Osteoblast (primary cell): ENCODE measurements at places on chromosomes 13 and 19.

DNA sequence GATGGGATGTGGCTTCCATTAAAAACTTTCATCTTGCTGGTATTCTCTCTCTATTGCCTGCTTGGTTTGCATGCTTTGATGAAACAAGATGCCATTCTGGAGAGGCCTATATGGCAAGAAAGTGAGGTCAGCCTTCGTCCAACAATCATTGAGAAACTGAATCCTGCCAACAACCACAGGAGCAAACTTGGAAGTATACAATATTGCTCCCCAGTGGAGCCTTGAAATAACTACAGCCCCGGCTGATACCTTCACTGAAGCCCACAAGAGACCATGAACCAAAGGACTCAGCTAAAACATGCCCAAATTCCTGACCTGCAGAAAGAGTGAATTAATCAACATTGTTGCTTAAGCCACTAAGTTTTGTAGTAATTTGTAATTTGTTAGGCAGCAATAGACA, 82.5 kb upstream of the FGF14 start:
- H3K27me3 ChIP-seq, result no peaks in the 10 kb centered on the region
- H3K27ac ChIP-seq, result no peak overlapping the region

DNA sequence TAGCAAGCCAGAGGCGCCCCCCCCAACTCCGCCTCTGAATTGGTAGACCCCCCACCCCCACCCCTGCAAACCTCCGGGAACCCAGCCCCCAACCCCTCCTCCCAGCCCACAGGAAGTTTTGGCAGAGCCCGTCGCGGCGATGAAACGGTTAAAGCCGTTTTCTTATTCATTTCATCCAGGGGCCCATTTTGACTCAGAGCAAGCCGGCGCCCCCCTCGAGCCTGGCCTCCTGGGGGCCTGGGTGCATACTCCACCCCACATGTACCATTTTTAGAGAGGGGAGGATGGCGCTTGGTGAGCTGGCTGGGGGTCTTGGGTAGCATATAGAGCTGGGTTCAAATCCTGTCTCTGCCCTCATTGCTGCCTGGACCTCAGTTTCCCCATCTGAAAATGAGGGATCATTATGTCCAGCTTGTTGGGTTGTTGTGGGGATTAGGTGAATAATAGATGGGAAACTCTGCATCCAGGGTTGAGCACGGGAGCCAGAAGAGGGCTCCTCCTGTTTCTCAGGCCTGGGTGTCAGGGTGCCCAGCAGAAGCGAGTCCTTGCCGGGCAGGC, 7.9 kb upstream of the JUNB start:
- no peaks in the 10 kb centered on the region for H3K36me3 ChIP-seq
- peak overlapping the region; percentile 86 for H3K27ac ChIP-seq

DNA sequence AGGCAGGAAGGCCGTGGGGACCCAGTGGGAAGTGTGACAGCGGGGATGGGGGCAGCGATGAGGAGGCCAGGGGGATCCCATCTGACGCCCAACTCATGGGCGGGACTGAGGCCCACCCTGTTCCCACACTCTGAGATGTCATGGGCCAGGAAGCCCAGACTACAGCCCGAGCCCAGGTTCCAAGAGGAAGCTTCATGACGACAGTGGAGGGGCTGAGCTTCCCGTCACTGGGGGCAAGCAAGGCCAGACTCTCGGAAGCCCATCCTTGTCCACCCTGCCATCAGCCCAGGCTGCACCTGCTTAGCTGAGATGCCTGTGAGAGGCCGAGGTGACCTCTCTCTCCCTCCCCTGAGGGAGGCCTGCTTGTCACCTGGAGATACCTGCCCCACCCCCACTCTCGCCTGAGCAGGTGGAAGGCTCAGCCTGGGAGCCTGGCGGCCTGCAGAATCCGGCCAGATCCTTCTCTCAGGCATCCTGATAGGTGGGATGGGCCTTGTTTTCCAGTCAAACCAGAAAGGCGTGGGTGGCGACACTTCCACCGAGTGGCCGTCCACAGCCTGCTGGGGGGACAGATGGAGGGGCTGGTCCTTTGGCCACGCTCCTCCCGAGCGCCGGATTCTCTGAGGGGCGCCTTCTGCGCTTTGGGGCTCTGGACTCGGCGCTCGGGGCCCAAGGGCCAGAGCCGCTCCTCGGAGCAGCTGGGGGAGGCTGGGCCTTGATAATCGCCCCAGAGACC, 4.8 kb downstream of the ZBTB7A start:
- H3K27ac ChIP-seq, result peak overlapping the region; percentile 53
- peak overlapping the region; percentile 51 for H3K4me3 ChIP-seq
- H3K4me1 ChIP-seq, result peaks cover 58% of the 10 kb centered on the region

- peaks cover 4% of the 10 kb centered on the region for H3K27me3 ChIP-seq
- no peaks in the 10 kb centered on the region for H3K36me3 ChIP-seq
- H3K4me3 ChIP-seq, result no peak overlapping the region
These were observed 27.3 kb upstream of the VWA8 start for GRCh38 chr13:41988244-41988643.

DNA sequence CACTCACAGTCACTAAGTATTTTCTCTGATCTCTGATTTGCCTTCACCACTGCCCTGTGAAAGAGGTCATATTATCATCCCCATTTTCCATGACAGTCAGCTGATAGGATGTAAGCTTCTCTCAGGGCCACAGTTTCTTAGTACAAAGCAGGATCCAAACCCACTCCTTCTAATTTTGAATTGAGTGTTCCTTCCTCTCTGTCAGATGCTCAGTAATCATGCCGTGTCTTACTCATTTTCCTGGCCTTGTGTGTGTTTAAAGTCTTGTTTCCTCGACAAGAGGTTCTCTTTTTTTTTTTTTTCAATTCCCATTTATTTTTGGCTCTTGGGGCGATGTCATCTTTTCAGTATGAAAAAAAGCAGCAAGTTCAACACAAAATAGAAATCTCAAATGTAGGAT, 72.3 kb downstream of the NAA16 start:
- no peak overlapping the region for H3K27ac ChIP-seq
- H3K36me3 ChIP-seq, result no peaks in the 10 kb centered on the region
- H3K4me1 ChIP-seq, result peaks cover 11% of the 10 kb centered on the region
- no peak overlapping the region for H3K4me3 ChIP-seq
- no peak for DNase-seq
- H3K27me3 ChIP-seq, result no peaks in the 10 kb centered on the region

DNA sequence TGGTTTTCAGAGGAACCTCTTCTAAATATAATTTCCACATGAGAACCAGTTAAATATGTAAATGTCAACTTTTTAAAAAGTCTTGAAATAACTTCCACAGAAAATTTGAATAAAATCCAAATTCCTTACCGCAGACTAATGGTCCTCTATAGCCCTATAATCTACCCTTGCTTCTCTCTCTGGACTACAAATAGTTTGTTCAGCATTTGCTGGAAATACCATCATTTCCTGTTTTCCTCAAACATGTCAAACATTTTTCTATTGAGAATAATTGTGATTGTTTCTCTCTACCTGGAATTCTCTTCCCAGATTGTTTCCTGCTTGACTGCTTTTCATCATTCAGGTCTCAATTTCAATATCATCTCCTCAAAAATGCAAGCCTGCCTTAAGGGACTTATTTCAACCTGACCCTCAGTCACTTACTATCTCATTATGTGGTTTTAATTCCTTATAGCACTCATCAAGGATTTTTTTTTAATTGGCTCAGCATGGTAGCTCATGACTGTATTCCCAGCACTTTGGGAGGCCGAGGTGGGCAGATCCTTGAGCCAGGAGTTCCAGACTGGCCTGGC, 898.9 kb upstream of the MIR17HG start:
- peak overlapping the region; percentile 20 for H3K27ac ChIP-seq
- H3K36me3 ChIP-seq, result no peaks in the 10 kb centered on the region
- H3K4me3 ChIP-seq, result no peak overlapping the region

DNA sequence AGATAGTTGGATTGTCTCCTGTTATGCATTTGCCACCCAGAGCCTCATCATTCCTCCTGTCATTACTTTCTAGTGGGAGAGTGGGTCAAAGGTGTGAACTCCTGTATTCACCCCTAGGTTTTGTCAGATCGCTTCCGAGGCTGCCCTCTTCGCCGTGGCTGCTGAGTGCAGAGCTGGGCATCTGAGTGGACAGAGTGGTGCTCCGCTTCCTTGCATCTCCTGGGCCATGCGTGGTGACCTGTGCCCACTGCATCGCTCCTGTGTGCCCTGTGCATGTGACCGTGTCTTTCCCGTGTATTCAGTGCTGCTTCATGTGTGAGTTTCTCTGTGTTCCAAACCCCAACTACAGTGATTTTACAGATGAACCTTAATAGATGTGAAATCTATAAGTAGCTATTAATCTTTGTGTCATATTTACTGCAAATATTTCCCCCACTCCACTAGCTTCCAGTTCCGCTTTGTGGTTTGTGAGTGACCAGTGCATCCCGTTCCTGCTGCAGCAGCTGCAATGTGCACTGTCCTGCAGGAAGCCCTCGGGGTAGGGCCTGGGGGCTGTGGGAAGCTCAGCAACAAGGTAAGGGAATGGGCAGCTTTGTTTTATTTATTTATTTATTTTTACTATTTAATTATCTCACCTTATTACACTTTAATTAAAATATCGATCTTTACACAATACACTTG, 53.1 kb downstream of the C13orf46 start:
- H3K27ac ChIP-seq, result no peak overlapping the region
- no peaks in the 10 kb centered on the region for H3K27me3 ChIP-seq
- H3K36me3 ChIP-seq, result no peaks in the 10 kb centered on the region
- H3K4me3 ChIP-seq, result no peak overlapping the region
- H3K4me1 ChIP-seq, result no peaks in the 10 kb centered on the region
- DNase-seq, result no peak

GRCh38 chr13:41387576-41387975, 69.8 kb upstream of the RGCC start:
- no peak overlapping the region for H3K27ac ChIP-seq
- no peaks in the 10 kb centered on the region for H3K27me3 ChIP-seq
- H3K36me3 ChIP-seq, result no peaks in the 10 kb centered on the region
- DNase-seq, result no peak
- H3K4me3 ChIP-seq, result peak overlapping the region; percentile 45

GRCh38 chr19:37991176-37991835, 84.3 kb downstream of the SIPA1L3 start:
- no peaks in the 10 kb centered on the region for H3K27me3 ChIP-seq
- DNase-seq, result no peak
- peaks cover 24% of the 10 kb centered on the region for H3K4me1 ChIP-seq
- no peak overlapping the region for H3K4me3 ChIP-seq

- H3K27ac ChIP-seq, result no peak overlapping the region
- H3K36me3 ChIP-seq, result no peaks in the 10 kb centered on the region
- peak; percentile 42 for DNase-seq
- H3K27me3 ChIP-seq, result peaks cover 9% of the 10 kb centered on the region
- H3K4me3 ChIP-seq, result no peak overlapping the region
These were observed 17.3 kb downstream of the ANKRD24 start for GRCh38 chr19:4199699-4200293.

- peaks cover 11% of the 10 kb centered on the region for H3K4me1 ChIP-seq
- no peaks in the 10 kb centered on the region for H3K27me3 ChIP-seq
- peak overlapping the region; percentile 96 for H3K4me3 ChIP-seq
- DNase-seq, result no peak
These were observed 625 bp downstream of the ZNF709 start for GRCh38 chr19:12484011-12484370.

GRCh38 chr19:41928221-41928683, at the start of gene ERFL:
TSS of gene ERFL (minus strand) at chr19:41928449. CDS start at chr19:41912919, 15,530 bp downstream.
- H3K36me3 ChIP-seq, result no peaks in the 10 kb centered on the region
- H3K4me3 ChIP-seq, result peak within 1 kb of the TSS; percentile 64
- peak; percentile 95 for DNase-seq
- H3K27me3 ChIP-seq, result peaks cover 49% of the 10 kb centered on the region

DNA sequence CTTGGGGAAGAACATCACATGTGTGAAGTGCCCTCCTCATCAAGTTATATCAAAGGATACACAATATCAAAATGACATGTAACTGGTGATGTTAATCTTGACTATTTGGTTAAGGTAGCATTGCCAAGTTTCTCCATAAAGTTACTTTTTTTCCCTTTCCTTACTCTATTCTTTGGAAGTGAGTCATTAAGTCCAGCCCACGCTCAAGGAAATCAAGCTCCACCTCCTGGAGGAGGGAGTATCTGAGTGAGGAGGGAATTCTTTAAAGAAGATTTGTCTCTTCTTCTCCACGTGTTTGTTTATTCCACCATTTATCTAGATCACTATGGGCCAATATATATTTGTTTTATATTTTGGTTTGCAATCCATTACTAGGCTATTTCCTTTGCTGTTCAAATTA, 33.6 kb upstream of the FNDC3A start:
- no peak overlapping the region for H3K4me3 ChIP-seq
- no peak for DNase-seq
- H3K27me3 ChIP-seq, result no peaks in the 10 kb centered on the region
- H3K36me3 ChIP-seq, result no peaks in the 10 kb centered on the region
- no peak overlapping the region for H3K27ac ChIP-seq

- peak overlapping the region; percentile 96 for H3K4me3 ChIP-seq
- H3K36me3 ChIP-seq, result no peaks in the 10 kb centered on the region
- peak; percentile 83 for DNase-seq
- H3K27ac ChIP-seq, result peak overlapping the region; percentile 74
- H3K4me1 ChIP-seq, result peaks cover 12% of the 10 kb centered on the region
These were observed 16.9 kb upstream of the AP1M2 start for GRCh38 chr19:10603873-10604459.

DNA sequence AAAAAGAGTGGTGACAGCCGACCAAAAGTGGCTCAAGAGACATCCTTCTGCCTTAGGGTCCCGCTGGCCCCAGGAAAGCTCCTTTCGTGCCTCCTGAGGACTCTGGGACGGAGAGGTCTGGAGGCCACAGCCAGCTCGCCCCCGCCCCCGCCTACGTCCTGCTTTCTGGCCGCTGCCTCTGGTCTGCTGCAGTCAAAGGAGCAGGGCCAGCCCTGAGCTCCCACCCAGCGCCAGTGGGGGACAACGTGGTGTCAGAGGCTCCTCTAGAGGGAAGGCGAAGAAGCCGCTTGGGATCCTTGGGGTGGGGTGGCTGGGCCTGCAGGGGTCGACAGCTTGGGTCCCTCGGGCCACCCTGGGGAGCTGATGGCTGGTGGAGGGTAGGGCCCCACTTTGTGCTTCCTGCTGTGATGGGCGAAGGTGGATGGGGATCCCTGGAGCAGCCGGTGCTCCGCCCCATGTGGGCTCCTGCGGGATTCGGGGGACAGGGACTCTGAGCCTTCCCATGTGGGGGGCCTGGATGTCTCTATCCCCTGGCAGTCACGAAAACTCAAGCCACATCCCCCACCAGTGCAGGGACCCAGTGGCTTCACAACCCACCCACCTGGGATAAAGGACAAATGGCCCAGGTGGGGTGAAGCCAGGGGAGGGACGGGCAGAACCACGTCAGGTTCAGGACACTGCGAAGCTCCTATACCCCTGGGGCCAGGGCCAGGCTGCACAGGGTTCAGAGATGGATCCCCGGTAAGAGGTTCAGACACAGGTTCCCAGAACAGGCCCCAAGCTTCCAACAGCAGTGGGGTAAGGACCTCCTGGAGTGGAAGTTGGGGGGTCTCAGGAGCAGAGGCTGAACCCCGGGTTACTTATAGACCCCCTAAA, 9.0 kb upstream of the DIRAS1 start:
- peak; percentile 79 for DNase-seq
- no peak overlapping the region for H3K27ac ChIP-seq
- peaks cover 14% of the 10 kb centered on the region for H3K27me3 ChIP-seq
- no peak overlapping the region for H3K4me3 ChIP-seq
- H3K4me1 ChIP-seq, result no peaks in the 10 kb centered on the region
- no peaks in the 10 kb centered on the region for H3K36me3 ChIP-seq
